Activated naive CD8-positive, alpha-beta T cell treated with anti-CD3 and anti-CD28 coated beads, Interleukin-2, amount 10 ng/mL, durations not matched to agents 7 days and 5 days (primary cell): ENCODE measurements at places on chromosomes 5 and 9. TPM values are rescaled to one million over a fixed set of nuclear protein-coding genes. Genes with fewer than 3 reads are reported as not detected.

DNA sequence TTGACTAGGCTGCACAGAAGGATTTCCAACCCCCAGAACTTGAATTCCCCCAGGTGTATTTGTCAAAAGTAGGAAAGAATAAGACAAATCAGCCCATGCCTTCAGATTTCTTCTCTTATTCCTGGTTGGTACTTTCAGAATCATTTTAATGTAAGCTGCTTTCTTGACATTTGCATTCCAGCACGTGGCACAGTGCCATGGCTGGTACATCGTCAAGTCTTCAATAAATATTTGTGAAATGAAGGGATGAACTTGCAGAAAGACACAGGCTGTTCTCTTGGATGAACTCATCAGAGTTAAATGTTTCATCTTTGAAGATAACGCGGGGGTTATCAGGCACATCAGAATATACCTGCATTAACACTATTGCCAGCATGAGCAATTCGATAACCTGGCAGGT is 14.5 kb downstream of the KCNIP1 start:
- no peak overlapping the region for H3K27ac ChIP-seq
- H3K36me3 ChIP-seq: no peaks in the 10 kb centered on the region
- peaks cover 7% of the 10 kb centered on the region for H3K27me3 ChIP-seq
- H3K4me3 ChIP-seq: no peak overlapping the region
- DNase-seq: no peak

Gene DROSHA
- 87.4 TPM for total RNA-seq

DNA sequence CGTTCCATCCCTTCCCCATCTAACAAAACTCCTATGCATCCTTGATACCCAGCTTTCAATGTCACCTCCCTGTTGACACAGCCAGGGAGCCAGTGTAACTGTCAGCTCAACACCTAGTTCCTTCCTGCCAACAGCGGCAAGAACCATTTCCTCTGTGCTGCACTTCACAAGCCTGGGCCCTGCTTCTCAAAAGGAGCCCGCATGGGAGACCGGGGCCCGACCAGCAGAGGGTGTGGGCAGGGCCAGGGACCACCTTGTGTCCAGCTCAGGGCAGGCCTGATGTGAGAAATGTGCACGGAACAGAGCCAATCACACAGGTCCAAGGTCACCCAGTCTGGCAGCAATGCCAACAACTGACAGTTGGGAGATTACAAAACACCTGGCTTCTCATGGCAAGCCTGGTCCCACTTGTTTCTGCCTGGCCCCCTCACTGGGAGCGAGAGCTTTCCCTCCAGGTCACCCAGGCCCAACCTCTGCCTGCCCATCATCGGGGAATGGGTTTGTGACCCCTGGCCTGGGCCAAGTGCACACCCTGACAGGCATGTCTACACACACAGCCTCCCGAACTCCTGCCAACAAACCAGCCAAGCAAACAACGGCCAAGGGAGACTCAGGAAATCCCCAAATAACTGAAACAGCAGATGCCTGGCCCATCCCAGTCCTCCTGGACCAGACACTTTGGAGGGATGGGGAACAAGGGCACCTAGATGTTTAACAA is 3.1 kb downstream of the RNF44 start:
- no peaks in the 10 kb centered on the region for H3K27me3 ChIP-seq
- peaks cover 22% of the 10 kb centered on the region for H3K36me3 ChIP-seq
- H3K27ac ChIP-seq: peak overlapping the region; percentile 99
- peak; percentile 71 for DNase-seq
- peak overlapping the region; percentile 100 for H3K4me3 ChIP-seq
- peaks cover 48% of the 10 kb centered on the region for H3K4me1 ChIP-seq

Gene PCDHA8
- total RNA-seq: not detected

- no peak overlapping the region for H3K4me3 ChIP-seq
- no peaks in the 10 kb centered on the region for H3K36me3 ChIP-seq
- H3K27me3 ChIP-seq: no peaks in the 10 kb centered on the region
- H3K27ac ChIP-seq: no peak overlapping the region
Measured at GRCh38 chr9:122991370-122991830, 42.1 kb upstream of the GPR21 start.
